ENCODE measurements at places on chromosomes 5 and 9.

- no peak for DNase-seq
These were observed 16.6 kb upstream of the CCDC112 start for GRCh38 chr5:115313052-115313451.

DNA sequence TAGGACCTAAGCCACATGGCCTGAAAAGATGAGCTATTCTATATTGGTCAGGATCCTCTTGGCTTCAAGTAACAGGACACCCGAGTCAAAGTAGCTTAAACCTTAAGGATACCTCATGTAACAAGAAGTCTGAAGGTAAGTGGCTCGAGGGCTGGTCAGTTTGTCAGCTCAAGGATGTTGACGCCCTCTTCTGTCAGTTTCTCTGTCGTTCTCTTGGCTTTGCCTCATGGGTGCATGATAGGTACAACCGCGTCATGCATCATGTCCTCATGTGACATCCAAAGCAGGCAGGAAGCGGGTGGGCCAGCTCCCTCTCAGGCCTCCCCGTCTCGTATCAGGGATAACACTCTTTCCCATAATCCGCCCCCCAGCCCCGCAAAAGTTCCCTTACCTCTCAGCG lies 22.1 kb upstream of the TCERG1 start:
- no peak for DNase-seq

DNA sequence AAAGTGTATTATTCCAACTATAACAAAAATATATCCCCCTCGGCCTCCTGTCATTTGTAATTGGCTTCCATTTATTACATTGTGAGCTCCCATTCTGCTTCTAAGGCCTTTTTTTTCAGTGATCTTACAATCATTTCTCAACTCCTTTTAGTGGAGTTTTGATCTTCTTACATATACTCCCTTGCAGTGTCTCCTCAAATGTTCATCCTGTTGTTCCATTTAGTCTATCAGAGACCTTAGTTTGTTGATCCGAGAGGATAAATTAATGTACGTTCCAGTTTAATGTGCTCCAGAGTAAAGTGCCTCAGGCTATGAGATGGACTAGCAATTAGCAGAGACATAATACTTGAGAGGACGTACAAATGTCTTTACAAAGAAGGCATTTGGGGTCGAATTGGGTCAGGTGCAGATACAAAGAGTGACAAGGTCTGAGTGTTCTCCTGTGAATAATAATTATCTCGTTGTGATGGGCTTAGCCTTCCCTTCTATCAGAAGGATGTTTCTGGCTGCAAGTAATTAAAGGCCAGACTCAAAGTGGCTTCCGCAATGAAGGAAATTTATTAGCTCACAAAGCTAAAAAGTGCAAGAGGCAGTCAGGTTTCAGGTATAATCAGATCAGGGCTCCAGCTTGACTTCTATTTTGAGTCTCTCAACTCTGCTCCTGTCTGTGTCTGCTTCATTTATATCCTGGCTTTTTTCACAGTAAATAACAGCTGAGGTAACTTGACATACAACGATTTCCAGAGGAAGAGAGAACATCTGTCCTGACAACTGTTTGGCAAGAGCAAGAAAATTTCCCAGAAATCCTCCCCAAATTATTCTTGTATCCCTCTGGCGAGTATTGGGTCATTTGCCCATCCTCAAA lies 30.1 kb downstream of the ARRDC3 start:
- DNase-seq, result no peak

- peak; percentile 26 for DNase-seq
These were observed 11.3 kb upstream of the RNF130 start for GRCh38 chr5:180082633-180083420.

DNA sequence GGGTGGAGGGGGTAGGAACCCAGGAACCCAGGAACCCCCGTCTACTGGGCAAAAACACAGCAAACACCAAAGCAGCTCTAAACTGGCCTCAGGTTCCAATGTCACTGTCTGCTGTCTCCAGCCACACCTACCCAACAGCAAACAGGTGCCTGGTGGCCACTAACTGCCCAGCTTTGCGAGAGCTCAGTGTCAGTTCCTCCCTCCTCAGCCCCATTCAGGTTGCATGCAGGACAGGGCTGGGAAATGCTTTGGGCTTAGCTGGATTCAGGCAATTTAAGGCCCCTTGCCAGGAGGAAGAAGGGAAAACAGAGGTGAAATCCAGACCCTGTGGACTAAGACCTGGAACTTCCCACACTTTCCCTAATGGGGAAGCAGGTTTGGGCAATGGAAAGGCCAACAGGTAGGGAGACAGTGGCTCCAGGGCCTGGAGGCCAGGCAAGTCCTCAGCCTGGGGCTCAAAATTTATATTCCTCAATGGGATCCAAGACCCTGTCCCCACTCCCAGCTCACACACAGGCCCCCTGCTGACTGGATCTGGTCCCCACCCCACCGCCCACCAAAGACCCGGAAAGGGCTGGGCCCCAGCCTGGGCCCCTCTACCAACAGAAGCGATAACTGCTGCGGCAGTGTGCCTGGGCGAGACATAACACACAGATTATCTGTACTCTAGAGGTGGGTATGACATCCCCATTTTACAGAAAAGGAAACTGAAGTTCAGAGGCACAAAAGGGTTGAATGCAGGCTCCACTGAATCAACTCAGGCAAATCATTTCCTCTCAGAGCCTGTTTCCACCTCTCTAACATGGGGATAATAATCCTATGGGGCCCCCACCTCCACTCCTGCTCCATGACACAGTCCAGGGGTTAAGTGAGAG lies 3.5 kb downstream of the EEIG1 start:
- no peak for DNase-seq

GRCh38 chr5:112691758-112692157 lies 45.9 kb upstream of the APC start:
- DNase-seq, result no peak

DNA sequence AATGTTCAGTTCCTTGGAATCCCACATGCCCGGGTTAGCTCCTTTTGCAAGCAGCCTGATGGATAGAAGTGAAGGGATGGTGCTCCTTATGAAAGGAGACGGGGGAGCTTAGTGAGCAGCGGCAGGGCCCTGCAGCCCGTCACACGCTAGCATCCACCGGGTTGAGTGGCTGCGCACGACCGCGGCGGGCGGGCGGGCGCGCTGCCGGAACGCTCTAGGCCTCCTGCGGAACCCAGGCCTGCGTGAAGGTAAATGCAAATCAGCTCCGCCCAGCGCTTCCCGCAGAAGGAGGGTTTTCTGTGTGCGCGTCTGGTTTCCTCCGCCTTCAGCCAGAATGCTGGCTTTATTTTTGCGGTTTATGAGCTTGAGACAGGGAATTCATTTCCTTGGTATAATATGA lies 19.8 kb downstream of the IL12B start:
- DNase-seq, result no peak

DNA sequence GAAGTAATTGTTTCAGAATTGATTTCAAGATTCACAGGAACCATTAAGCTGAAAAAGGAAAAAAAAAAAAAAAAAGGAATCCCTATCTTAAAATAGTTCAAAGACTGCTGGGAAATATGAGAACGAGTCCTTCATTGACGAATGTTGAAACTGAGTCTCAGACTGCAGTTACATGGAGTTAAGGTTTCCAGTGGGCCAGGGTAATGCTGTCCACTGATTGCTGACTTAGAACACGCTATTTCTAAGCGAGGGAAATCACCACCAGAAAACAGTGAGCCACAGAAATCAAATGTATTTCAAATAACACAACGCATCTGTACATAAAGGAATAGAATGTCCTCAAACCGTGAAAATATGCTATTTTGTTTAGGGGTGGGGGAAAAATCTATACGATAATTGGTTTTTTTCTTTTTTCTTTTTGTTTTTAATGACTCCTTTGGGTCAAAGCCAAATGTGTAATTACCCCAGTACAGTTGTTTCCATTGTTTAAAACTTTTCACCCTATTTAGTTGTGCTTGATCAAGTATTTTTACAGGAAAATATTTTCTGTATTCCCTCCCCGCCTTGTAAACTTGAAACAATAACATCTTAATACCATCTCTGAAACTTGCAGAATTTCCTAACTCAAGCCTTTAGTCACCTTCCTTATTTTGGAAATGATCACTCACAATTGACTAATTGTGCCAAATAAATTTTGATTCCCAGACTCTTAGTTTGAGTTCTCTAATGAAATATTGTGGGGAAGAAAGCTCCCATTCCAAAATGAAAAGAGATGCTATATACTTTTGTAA lies 208.3 kb downstream of the MCTP1 start:
- DNase-seq, result no peak

DNA sequence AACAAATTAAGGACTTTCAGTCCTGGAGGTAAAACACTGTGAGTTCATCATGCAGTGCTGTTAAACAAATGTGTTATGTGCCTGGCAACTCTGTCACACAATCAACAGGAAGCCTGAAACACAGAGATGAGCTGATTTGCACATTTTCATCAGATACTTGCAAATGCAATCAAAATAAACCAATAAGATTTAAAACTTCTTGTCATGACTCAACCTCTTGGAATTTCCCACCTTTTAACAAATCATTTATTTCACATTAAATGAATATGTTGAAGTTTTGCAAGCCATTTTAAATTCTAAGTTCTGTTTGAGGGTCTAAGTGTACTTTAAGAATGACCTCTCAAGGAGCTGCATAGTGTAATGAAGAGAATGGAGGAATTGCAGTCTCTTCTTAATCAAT lies 64.4 kb downstream of the ANXA1 start:
- no peak for DNase-seq

DNA sequence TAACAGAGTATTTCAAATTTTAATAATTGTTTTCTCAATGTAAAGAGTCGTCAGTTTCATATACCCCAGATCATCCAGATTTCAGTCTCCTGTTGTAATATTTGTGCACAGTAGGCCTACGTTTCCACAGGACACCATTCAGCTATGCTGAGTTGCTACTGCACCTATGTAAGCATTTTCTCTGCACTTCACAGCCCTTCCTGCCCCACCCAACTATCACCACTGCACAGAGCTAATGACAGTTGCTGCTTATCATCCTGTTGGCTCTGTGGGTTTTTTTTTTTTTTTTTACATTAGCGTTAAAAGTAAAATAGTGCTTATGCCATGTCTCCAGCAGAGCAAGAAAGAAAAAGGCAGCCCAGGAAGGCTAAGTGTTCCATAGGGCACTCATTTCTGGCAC lies 5.9 kb upstream of the PRKACG start:
- no peak for DNase-seq

DNA sequence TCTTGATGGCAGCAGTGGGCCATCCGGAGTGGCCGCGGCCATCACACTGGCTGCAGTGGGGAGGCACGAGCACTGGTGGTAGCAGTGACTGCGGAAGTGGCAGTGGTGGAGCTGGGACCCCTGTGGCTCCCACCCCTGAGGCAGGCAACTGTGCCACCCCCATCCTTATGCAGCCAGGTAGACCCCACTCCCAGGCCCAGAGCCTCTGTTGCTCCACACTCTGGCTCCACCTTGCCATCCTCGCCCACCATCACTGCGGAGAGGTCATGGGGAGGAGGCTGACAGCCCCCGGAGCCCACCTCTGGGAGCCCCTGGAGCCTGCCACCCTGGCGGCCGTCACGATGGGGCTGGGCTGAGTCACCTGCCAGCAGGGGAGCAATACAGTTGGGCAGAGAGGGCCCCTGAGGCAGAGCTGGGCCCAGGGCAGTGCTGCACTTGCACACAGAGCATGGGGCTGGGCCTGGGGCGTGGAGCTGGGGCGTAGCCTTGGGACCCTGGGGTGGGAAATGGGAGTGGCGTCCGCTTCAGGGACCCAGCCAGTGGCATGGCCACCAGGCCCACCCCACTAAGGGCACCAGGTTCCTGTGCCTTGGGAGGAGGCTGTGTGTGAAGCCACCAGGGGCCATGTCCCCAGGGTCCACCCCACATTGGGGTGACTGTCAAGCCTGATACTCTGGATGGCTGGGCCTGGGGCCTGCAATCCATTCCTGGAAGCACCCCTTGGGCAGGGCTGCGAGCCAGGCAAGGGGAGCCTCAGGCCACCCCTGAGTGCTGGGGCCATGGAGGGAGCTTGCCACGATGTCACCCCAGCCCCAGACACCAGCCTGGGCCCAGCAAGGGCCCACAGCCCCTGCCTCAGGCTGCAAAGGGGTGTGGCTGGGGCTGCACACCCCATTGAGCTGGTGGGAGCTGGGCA lies 7.7 kb downstream of the AMBP start:
- no peak for DNase-seq

- DNase-seq, result no peak
These were observed 110.3 kb downstream of the SLC12A2 start for GRCh38 chr5:128193665-128194390.

DNA sequence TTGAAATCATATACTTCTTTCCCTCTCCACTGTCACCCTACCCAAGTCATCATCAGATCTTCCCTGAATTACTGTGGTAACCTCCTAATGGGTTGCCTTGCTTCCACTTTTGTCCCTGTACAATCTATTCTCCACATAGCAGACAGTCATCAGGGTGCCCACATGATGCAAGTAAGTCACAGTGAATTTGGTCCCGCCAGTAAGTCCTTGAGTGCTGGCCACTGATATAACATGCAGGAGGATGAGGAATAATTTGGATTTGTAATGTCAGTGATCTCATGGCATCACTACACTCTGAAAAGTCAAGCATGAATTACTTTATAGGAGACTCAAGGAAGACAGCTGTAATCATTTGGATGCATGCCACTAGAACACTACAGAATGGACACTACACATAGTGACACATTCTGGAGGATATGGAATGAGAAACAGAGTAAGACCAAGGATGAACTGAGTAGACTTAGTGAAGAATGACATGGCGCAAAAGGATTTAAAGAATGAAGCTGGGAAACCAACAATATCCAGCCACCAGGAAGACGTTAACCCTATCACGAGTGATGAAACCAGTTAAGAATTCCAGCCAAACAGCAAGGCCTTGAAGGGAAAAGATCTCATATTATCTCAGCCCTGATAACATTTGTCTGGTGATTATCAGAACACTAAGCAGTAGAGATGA lies 28.6 kb downstream of the MARCHF3 start:
- DNase-seq, result no peak

- DNase-seq, result peak; percentile 25
These were observed 121.6 kb upstream of the ERCC6L2 start for GRCh38 chr9:95753762-95754465.

DNA sequence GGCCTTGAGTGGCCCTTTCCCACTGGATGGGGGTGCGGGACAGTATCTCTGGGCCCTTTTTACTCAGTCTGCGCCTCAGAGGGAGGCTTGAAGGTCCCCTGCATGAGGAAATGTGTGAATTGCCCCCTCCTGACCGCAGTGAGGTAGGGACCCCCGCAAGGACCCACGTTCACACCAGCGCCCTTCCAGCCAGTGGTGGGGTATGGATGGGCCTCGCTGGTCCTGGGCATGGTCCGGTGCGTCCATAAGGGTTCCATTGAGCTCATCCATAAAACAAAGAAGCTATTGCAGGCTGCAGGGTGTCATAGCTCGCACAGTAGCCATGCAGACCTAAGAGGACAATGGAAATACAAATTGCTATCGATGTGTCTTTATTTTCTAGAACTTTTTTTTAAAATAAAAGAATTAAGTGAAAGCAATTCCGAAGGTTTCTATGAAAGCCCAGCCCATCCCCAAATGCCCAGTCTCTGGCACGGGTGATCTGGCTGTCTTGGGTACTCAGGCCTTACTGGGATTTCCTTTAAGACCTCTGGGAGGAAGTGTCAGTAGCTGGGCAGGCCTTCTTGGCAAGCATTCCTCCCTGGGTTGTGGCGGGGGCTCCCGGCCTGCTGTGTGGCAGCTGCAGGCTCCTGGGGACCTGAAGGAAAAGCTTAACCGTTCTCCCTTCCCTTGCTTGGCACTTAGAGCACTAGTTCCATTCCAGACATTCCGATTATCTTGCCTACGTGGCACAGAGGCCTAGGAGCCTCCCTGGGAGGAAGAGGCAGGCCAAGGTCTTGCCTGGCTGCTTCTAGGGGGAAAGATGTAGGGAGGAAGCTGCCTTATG lies 1.5 kb upstream of the SEMA5A start:
- no peak for DNase-seq

GRCh38 chr9:98567540-98568233 lies 141.0 kb downstream of the GABBR2 start:
- DNase-seq, result no peak
